K562 (cell line): ENCODE measurements at places on chromosomes 13 and 19. TPM values are rescaled to one million over a fixed set of nuclear protein-coding genes. Genes with fewer than 3 reads are reported as not detected.

GRCh38 chr19:13119627-13120026 is 1.6 kb downstream of the NACC1 start:
- DNase-seq: no peak

DNA sequence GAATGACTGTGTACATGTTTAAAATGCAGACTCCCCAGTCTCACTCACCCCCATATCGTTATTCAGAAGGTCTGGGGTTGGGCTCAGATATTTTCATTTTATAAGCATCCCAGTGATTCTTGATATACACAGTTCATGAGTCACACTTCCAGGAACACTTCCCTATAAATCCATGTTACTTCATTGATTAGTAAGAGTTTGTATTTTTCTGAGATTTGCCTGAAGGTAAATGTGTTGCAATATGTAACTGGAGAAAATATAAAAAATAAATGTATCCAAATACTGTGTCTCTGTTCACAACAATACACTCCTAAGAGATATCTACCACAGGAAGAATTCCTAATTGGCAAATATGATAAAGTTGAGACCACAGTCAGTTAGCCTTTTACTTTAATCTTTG is 6.6 kb upstream of the PDX1 start:
- no peak for DNase-seq

DNA sequence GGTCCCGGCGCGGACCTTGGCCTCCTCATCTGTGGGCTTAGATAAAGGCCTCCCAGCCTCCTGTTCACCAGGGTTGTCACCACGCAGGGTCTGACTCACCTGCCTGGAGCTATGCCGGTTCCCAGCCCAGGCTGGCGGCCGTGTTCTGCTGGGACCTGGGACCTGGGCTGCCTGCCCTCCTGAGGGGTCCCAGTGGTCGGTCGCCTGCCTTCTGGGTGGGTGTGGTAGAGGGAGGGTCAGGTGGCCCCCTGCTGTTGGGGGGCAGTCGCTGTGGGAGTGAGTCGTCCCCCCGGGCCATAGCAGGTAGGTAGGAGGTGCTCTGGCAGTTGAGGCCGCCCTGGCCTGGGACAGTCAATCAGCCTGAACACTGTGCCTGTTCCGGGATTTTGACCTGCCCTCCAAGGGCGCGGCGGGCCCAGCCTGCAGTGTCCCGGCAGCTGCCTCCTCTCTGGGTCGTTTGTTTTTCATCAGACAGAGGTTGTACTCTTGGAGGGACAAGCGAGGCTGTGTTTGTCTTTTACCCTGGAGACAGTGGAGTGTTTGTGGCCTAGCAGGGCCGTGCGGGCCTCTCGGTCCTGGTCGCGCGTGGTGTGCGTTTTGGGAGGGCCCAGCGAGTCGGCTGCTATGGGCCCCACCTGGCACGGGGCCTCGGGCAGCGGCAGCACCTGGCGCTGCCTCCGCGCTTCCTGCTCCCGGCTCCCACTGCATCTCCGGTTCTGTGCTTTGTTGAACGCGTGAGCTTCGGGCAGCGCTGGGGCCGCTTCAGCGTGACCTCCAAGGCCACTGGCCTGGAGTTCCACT is 2.6 kb downstream of the ADAT3 start:
- DNase-seq: peak; percentile 56

The ZNF221 gene
- 0.78 and 1.1 TPM in 2 replicates for total RNA-seq

GRCh38 chr13:67421475-67421874 is 191.3 kb upstream of the PCDH9 start:
- DNase-seq: no peak

DNA sequence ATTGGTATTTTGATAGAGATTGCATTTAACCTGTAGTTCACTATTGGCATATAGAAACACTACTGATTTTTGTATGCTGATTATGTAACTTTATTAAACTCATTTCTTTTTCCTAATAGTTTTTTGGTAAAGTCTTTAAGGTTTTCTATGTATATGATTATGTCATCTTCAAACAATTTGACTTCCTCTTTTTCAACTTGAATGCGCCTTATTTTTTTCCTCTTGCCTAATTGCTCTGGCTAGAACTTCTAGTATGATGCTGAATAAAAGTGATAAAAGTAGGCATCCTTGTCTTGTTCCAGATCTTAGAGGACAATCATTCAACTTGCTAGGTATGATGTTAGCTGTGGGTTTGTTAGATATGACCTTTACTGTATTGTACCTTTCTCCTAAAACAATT is 1034.9 kb downstream of the PCDH9 start:
- DNase-seq: no peak

The VMAC gene
- total RNA-seq: 2.1 and 2.3 TPM in 2 replicates

The PET100 gene
- 147 and 160 TPM in 2 replicates for total RNA-seq

- no peak for DNase-seq
Observed at GRCh38 chr19:3908266-3909054, 24.4 kb upstream of the NMRK2 start.

The ALOX5AP gene
- 0.31 TPM in 1 of 2 replicates, not detected in the other for total RNA-seq

DNA sequence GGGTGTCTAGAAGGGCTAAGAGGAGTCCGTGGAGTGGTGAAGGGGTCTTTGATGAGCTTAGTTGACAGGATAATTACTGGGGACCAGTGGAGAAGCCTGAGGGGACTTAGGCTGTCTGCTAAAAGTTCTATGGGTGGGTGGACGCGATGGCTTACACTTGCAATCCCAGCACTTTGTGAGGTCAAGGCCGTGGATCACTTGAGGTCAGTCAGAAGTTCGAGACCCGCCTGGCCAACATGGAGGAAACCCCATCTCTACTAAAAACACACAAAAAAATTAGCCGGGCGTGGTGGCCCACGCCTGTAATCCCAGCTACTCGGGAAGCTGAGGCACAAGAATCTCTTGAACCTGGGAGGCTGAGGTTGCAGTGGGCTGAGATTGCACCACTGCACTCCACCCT is 2.8 kb upstream of the GSK3A start:
- no peak for DNase-seq

- DNase-seq: no peak
Observed at GRCh38 chr19:41249707-41250423, 14.3 kb upstream of the HNRNPUL1 start.

The CCL25 gene
- total RNA-seq: not detected in 2 replicates

- no peak for DNase-seq
Observed at GRCh38 chr13:39571502-39572092, 31.4 kb downstream of the LHFPL6 start.

The CEACAM16 gene
- not detected in 2 replicates for total RNA-seq

DNA sequence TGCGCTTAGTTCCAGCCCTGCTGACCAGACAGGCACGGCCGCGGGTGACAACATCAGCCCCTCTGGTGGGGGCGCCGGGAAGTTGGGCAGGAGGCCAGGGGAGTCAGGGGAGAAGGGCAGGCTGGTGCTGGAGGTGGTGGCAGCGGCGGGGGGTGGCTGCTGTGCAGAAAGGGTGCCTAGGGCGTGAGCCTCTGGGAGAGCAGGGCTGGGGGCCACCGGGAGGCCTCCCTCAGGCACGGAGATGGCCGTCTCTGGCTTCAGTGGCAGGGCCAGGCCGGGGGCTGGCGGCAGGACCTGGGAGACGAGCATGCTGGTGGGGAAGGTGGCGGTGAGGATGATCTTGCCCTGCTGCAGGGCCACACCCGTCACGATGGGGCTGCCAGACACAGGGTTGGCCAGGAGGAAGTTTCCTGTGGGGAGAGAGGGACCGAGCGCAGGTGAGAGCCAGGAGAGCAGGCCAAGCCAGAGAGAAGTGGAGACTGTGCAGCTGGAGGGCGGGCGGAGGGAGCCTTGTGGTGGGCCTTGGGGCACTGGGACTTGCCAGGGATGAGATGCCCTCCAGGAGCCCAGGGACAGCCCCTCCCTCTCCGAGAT is 3.3 kb downstream of the SIX5 start:
- DNase-seq: no peak

- no peak for DNase-seq
Observed at GRCh38 chr13:51589793-51590192, 5.5 kb downstream of the WDFY2 start.

DNA sequence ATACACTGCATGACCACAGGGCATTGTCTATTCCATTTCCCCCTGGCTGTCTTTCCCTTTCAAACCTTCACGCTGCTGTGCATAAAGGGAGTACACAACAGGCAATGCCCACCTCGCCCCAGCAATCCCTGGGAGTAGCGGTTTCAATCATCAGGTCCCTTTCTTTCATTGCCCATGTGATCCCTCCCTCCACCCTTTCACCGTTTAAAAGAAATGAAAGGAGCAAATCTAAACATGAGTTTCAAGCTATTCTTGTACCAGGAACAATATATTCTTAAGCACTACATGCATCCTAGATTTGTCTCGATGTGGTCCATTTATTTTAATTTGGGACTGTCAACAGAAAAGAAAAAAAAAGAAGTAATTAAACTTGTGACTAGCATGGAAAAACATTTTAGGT is 123.4 kb upstream of the ARGLU1 start:
- DNase-seq: no peak

- DNase-seq: no peak
Observed at GRCh38 chr13:73937441-73937840, 196.8 kb downstream of the KLF12 start.

DNA sequence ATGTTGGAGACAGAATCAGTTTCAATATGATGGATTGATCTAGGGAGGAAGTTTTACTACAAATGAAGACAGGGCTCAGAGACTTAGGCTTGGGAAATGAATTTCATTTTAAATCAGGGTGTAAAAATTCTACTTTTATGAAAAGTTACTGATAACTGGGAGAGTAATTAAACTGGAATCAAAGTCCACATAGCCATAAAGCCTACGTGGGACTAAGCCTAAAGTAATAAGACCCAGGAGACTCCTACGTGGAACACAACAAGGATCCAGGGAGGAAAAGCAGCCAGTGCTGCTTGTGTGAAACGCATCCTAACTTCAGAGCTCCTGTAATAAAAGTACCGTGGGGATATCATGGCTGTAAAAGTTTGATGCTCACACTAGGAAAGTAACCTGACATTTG is 152.0 kb upstream of the MYO16 start:
- DNase-seq: no peak

DNA sequence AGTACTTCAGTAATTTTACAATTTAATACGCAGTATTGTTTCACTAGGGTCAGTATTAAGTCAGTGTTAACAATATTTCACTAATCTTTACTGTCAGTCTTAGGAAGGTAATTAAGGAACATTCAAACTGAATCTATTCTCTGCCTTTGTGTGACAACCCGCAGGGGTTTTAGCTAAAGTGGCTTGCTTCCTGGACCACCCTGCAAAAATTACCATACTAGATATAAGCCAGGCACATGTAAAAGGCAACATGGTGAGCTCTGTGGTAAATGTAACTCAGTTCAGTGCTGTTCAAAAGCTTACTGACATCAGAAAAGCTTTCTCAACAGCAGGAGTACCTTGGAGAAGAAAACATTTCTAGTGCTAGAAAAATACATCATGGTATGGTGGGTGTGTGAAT is 116.7 kb downstream of the FREM2 start:
- no peak for DNase-seq

The SMAD9 gene
- total RNA-seq: 0.02 TPM in 1 of 2 replicates, not detected in the other

DNA sequence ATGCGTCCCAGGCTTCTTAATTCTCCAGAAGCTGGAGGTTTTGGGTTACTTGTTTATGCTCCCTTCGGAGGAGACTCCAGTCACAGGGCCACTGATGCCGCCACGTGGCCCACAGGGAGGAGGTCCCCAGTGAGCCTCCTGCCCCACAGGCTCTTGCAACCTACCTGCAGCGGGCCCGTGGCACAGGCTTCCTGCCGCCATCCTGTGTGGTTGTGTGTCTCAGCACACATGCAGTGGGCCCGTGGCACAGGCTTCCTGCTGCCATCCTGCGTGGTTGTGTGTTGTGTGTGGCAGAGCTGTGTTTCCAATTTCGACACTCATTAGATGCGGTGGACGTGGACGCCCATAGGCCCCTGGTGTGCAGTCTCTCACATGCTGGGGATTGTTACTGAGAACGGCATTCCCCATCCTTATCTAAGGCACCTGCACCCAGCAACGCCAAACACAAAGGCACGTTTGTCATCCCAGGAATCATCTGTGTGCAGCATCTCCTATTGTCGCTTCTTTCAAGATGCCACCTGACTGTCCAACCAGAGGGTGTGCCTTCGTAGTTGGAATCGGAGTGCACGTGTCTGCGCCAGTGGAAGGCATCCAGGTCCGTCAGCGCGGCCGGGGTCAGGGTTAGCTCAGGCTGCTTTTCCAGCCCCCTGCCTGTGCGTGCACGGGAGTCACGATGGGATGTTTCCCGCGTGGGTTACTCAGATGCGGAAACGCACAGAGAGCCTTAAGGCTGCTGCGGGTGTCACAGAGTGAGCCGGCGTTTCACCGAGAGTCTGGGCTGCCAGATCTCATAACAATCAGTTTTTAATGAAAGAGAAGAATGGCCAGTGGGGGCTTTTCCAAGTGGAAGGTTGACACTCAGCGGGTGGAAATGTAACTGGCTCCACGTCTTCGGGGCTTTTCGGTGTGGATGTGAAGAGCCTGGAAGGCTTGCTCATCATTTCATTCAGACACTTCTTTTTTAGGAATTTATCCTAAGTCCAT is 119.8 kb downstream of the ATP11A start:
- DNase-seq: no peak

DNA sequence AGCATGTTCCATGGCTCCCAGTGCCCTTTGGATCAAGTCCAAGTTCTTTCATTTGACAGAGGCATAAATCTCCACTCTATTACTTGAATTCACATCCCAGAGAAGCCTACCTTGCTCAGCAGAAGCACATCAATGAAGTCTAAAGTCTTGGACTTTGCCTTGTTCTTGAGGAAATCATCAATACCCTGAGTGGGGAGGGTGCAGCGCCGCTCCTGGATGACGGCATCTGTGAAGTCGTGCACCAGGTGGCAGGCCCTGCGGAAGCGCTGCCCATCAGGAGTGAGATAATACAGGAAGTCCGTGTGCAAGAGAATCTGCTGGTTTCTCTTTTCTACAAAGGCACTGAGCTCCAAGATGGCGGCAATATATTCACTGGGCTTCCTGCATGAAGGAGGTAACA is 10.6 kb downstream of the CYP4F11 start:
- DNase-seq: no peak

The CYP2B6 gene
- 0.04 and 0.20 TPM in 2 replicates for total RNA-seq

The KLK2 gene
- 0.24 and 0.74 TPM in 2 replicates for total RNA-seq

DNA sequence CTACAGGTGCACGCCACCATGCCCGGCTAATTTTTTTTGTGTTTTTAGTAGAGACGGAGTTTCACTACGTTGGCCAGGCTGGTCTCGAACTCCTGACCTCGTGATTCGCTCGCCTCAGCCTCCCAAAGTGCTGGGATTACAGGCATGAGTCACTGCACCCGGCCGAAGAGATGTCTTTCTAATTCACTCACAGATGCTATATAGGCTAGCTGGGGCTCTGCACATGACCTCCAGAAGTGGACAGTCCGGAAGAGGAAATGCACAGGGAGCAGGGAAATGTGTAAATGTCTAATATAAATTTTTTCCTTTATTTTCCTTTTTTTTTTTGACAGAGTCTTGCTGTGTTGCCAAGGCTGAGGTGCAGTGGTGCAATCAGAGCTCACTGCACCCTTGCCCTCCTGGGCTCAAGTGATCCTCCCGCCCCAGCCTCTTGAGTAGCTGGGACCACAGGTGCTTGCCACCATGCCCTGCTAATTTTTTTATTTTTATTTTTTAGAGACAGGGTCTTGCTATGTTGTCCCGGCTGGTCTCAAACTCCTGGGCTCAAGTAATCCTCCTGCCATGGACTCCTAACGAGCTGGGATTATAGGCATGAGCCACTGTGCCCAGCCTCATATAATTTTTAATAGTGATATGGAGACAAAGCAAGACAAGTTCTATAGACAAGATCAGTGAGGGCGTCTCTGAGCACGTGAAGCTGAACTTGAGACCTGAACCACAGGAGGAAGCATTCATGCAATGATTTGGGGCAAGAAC is 8.4 kb downstream of the GIPC1 start:
- DNase-seq: no peak
